NCI-H69 (cell line): ENCODE measurements at places on chromosomes 3 and 15.

GRCh38 chr3:71425491-71426071 lies 157.9 kb downstream of the FOXP1 start:
- DNase-seq = no peak

- no peak for DNase-seq
Observed at GRCh38 chr15:100939791-100940190, 20.6 kb downstream of the LRRK1 start.

DNA sequence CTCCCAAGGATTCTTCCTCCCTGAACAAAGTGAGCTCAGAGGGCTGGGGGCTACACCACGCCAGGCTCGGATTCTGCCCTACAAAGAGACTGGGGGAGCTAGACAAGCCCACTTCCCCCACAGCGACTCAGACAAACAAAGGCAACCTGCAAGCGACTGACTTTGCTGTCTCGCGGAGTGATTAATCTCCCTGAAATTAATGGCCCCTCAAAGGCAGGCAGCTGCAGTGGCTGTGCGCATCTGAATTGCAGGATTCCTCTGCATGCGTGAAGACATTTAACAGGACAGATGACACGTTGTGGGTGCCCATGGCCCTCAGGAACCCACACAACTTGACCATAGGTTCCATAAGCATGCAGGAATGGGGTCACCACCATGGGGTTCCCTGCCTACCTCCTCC lies 18.4 kb downstream of the CTXND1 start:
- DNase-seq = no peak

DNA sequence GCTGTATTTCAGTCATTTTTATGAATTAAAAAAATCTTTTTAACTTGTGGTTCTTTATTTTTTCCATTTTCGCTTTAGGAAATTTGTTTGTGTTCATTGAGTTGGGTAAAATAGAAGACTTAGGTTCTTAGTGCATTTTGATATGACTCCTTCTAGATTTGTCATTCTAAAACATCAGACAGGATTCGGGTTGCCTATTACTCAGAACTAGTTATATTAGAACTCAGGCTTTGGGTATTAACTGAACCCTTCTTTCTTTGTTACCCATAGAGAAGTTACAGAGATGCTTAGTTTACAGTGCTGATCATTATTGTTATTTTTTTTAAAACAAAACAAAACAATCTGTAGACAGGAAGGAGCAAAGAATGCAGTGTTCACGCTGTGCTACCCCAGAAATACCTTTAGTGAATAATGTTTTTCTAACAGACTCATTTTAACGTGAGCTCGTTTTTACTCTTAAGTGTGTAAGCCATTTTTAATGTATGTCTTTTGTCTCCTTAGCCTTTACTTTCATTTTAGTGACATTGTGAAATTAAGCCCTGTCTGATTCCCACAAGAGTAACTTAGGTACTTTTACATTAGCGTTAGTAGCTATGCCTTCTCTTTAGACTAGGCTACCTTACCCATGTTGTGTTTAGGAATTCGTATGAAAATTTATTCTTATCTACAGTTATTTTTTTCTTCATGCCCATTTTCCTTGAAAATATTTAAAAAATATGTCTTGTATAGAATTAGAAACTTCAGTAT lies 53.4 kb downstream of the CMC1 start:
- no peak for DNase-seq

GRCh38 chr3:13051066-13051465 lies 22.2 kb downstream of the IQSEC1 start:
- DNase-seq = peak; percentile 74

- DNase-seq = no peak
Observed at GRCh38 chr3:36147934-36148558, 232.3 kb upstream of the STAC start.

DNA sequence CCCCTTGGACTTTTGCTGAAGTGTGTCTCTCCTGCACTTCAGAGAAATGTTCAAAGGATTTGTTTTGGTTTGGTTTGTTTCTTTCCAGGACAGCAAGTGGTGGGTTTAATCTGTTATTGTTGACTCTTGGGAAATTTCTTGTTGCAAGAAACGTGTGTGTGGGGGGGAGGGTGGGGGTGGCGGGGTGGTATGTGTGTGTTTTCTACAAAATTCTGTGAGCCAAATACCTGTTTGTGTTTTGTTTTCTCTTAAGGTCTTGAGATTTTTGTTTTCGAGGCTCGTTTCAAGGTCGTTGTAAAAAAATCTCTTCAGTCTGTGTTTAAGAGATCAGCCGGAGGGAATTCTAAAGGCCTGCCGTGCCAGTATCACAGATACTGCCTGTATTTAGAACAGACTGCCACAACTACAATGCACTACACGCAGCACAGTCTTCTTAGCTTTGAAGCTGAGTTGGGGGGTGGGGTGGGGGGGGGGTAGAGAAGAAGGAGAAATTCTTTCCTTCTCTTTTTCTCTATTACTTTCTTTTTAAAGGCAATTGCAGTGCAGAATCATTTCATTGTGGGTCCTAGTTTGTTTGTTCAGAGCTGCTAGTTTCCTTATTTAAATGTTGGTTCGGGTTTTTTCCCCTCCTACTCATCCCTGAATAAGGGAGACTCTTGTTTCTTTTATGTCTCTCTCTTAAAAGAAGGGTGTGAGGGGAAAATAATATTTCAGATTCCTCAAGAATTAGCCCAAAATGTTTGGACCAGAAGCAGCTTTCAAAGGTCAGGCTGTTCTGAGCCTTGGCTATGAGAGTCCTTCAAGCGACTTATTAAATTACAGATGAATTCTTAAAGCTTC lies 1.4 kb upstream of the BCL6 start:
- DNase-seq = no peak

- DNase-seq = peak; percentile 91
Observed at GRCh38 chr3:124362455-124362854, 367.8 kb upstream of the UMPS start.

GRCh38 chr3:117170094-117170493 lies 460.5 kb downstream of the TUSC7 start:
- DNase-seq = no peak

DNA sequence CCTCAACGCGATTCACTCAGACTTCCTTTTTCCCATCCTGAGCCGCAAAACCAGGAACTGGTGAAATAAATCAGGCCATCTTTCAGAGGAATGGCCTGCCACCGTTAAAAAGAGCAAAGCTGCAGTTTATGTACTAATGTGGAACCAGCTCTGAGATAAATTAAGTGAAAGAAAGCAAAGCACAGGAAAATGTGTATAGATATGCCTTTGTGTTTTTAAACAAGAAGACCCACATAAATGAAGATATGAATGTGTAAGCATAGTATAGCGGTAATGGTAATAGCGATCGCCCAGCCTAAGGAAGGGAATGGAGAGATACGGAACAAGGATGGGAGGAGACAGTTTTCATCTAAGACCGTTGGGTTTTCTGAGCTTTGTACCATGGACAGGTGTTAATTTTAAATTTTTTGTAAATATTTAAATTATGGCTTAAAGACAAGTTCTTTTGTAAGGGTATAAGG lies 30.8 kb upstream of the RPN1 start:
- no peak for DNase-seq

DNA sequence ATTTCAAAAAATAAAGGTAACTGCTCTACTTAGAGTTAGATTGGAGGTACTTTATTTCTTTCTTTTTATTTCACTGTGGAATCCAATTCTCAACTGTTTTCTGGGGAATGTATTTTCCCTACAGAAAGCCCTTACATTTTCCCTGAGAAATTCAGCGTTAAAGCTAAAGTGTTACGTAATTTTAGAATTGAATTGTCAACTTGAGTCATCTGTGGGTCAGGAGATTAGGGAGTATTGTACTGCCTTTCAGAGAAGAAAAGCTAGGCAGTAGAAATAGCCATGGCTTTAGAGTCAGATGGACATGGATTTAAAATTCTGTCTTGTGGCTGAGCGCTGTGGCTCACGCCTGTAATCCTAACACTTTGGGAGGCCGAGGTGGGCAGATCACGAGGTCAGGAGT lies 728.6 kb downstream of the ROBO1 start:
- DNase-seq = no peak

- no peak for DNase-seq
Observed at GRCh38 chr3:168141405-168141998, 45.8 kb upstream of the GOLIM4 start.

GRCh38 chr3:16512435-16513140 lies 911 bp downstream of the RFTN1 start:
- DNase-seq = peak; percentile 63

- no peak for DNase-seq
Observed at GRCh38 chr3:81953111-81953510, 191.7 kb upstream of the GBE1 start.

- peak; percentile 56 for DNase-seq
Observed at GRCh38 chr15:42737529-42738328, 801 bp upstream of the CDAN1 start.

DNA sequence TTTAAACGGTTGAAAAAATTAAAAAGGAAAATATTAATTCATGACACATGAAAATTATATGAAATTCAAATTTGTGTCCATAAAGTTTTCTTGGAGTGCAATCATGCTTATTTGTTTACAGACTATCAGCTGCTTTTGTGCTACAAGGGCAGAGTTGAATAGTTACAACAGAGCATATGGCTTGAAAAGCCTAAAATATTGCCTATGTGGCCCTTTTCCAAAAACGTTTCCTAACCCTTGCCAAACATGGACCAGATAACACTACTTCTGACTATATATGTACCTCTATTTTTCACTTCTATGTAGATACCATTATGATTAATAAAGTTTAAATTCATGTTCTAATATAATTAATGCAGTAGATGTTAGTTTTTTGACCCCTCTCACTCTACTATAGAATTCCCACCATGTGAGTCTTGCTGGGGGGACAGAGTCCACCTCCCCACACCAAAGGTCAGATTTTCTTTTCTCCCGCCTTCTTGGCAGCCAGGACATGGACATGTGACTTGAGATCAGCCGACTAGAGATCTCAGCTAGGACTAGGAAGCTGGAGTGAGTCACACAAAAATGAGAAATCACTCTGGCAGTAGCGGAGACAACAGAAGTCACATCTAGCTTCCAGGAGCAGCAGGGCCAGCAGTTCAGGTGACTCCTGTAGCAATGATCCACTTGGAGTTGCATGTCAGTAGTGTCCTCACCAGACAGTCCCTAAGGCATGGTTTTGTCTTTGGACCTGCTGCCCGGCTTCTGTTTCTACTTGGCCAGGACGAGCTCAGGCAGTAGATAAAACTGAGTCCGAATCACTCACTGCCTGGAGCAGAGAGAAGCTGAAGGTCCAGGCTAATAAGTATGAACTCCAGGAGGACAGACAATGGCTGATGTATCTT lies 22.4 kb downstream of the CIAO2A start:
- DNase-seq = no peak

DNA sequence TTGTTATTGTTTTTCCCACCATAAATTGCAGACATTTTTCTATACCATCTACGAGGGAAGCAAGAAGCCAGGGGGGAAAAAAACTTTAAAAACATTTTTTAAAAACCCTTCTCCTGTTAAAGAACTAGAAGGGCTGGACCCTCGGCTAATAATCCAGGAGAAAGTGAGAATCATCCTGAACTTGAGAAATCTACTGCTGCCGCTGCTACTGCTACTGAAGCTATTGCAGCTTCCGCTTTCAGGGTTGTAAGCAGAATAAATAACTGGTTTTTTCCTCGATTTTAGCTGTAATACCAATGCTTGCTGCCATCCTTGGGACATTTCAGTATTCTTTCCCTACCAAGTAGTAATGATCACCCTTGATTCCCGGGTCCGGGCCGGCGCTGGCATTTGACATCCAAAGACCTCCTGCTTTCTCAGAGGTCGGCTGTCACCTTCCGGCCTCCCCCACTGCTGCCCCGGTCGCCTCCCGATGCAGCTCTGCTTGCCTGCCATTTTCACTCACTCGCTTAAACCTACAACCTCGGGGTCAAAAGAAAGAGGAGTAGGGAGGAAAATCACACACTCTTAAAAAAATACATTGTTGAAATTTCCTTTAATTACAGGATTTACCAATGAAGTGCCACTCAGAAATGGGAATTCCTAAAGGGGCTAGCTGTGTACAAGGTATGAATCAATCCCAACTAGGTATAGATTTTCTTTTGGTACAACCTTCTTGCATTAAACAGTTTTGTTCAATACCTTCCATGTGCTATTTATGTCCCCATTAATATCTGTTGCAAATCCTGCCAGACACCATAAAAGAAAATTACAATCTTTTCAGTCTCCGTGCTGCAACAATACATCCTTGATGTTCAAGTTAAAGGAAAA lies 674 bp upstream of the MECOM start:
- peak; percentile 47 for DNase-seq

- DNase-seq = no peak
Observed at GRCh38 chr3:62113092-62113491, 260.3 kb downstream of the FEZF2 start.

DNA sequence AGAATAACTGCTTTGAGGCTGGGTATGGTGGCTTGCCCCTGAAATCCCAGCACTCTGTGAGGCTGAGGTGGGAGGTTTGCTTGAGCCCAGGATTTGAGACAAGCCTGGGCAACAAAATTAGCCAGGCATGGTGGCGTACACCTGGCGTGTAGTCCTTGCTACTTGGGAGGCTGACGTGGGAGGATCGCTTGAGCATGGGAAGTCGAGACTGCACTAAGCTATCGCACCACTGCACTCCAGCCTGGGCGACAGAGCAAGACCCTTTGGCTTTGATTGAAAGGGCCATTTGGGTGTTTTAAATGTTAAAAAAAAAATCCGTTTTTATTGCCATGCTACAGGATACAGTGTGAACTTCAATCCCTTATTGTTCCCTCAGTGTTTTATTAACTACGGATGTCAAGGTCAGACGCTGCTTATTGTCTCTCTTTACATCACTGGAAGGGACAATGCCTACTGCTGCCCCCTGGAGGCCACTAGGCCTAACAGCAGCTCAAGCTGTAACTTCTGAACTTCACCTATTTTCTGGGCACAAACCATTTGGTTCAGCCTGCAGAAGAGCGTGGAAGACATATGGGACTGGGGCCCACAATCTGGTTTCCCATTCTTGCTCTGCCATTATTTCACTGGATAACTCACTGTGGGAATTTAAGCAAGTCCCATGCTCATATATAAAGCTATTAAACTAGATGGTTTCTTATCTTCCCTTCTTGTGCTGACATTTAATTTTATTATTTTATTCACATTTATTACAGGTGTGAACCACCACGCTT lies 15.3 kb upstream of the IREB2 start:
- DNase-seq = peak; percentile 64

GRCh38 chr15:40128766-40129660 lies 20.3 kb upstream of the BMF start:
- DNase-seq = peak; percentile 49

DNA sequence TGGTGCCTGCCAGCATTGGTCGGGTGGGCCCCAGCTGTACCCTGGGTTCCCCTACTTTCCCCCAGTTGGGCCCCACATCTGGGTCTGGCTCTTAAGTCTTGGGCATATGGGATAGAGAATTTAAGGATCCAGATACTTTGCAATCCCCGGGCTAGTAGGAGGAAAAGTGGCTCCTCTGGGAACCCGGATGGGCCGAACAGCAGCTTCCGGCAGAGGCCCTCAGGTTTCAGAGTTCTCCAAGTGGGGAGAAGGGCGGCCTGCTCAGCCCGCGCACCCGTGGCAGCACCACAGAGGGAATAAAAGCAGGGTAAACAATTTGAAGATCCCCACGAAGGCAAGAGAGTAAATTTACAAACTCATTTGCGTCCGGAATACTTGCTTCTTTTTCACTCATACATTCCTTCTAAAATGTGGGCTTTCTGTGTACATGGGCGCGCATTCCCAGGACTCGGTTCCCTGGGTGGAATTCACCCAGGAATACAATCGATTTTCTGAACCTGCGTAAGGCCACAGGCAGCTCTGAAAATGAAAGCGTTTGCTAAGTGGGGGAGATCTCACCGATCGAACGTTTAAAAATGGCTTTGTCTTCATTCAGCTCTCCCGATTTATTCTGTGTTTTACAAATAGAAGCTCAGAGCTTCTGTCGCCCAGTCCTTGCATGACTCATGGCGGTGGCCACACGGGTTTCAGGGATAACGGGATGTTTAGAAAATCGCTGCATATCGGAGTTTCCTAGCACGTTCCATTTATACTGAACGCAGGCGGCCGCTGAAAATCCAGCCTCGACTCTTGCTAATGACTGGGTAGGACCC lies 74.0 kb upstream of the POLG start:
- no peak for DNase-seq
